Activated T-cell treated with anti-CD3 and anti-CD28 coated beads for 4 hours (primary cell): ENCODE measurements at places on chromosomes 11 and 22.

GRCh38 chr11:27179334-27179733 lies 138.7 kb downstream of the BBOX1 start:
- DNase-seq = no peak

- DNase-seq = no peak
Observed at GRCh38 chr22:35172442-35172841, 84.9 kb upstream of the HMGXB4 start.

DNA sequence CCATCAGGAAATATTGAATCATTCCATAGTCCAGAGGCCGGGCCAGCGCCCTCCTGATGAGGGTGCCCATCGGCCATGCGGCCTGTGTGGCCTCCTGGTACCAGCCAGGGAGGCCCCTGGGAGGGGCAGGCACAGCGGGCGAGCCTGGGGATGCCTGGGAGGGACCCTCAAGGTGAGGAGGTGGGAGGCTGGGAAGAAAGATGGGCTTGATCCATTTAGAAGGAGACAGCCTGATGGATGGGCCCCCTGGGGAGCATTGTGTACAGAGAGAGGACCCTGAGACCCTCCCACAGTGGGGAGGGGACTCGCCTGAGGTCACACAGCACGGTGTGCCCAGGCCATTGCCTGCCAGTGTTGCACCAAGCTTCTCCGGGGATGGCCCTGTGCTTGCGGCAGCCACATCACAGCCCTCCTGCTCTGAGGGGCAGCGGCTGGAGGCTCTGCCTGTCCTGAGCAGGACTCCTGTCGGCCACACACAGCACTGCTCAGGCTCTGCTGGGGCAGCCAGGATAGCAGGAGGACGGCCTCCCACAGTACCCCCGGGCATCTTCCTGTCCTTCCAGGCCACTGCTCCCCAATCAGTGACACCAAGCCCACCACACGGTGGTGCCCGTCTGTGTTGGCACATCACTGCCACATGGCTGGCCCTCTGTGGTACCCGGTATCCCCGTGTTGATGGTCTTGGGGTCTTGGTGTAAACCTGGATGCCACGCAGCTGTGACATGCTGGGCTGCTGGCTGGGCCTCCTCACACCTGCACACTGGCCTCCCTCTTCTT lies 290.0 kb downstream of the TBC1D22A start:
- DNase-seq = no peak

DNA sequence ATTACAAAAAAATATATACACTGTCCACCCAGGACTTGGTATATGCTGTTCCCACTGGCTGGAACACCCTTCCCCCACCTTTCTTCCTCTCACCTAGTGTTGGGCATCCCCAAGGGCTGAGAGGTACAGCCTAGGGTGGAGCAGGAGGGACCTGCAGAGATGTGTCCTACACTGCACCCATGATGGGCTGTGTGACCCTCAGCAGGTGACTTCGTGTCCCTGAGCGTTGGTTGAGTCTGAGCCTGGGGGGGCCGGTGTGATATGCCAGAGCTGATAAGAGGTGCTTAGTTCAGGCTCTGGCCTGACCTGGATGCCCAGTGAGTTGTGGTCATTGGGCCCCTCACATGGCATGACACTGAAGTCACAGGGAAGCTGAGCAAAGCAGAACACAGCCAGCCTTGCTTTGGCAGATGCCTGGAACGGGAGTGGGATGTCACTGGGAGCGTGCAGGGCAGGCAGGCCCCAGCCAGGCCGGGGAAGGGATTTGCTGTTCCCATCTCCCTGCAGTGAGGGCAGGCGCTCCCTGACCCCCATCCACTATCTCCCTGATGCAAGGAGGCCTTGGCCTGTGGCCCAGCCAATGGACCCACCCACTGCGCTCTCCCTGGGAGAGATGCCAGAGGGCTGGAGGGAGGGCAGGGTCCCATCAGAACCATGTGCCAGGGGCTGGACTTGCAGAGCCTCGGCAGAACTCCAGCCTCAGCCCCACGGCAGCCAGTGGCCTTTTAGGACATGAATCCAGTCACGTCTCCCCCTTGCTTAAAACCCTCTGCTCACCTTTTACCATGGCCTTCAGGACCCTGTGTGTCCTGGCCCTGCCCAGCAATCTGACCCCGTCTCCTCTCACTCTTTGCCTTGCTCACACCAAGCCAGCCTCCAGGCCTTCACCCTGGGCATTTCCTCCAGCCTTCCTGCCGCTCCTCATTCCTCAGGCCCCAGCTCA lies 138.9 kb downstream of the MN1 start:
- DNase-seq = no peak

DNA sequence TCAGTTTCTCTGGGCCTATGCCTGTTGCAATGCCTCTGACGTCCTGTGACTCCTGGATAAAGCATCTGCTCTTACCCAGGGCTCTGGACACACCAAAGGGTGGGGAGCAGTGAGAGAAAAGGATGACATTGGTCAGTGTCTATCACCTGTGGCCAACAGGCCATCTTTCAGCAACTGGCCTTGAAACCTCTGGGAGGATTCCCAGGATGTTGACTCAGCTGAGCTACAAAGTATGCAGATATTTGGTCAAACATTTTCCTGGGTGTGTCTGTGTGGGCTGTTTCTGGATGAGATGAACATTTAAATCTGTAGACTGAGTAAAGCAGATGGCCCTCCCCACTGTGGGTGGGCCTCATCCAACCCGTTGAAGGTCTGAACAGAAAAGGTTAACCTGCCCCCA lies 149.9 kb downstream of the SPATA19 start:
- DNase-seq = no peak

GRCh38 chr11:638631-639331 lies 1.7 kb downstream of the DRD4 start:
- DNase-seq = no peak

GRCh38 chr11:19573666-19574065 lies 139.0 kb upstream of the NAV2 start:
- DNase-seq = no peak

- DNase-seq = no peak
Observed at GRCh38 chr11:850775-851763, 8.4 kb downstream of the TSPAN4 start.

DNA sequence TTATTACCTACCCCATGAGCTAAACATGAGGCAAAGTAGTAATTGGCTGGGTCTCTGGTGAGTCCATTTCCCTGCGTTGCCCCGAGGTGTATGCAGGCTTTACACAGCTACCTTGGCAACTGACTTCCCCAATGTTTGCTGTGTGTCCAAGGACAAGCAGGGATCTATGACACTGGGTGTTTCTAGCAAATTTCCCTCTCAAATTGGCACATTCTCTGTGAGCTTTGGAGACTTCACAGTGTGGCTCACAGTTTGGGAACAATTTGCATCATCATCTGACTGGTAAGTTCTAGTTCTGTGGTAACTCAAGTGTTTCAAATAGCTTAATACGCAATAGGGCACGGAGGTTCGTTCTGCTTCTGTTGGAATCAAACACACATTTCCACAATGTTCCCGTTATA lies 12.5 kb downstream of the NNMT start:
- no peak for DNase-seq

GRCh38 chr11:78363024-78363619 lies 54.5 kb downstream of the GAB2 start:
- no peak for DNase-seq

GRCh38 chr11:61727401-61727811 lies 25.0 kb upstream of the MYRF start:
- no peak for DNase-seq

GRCh38 chr22:49826603-49827270 lies 936 bp downstream of the BRD1 start:
- no peak for DNase-seq

DNA sequence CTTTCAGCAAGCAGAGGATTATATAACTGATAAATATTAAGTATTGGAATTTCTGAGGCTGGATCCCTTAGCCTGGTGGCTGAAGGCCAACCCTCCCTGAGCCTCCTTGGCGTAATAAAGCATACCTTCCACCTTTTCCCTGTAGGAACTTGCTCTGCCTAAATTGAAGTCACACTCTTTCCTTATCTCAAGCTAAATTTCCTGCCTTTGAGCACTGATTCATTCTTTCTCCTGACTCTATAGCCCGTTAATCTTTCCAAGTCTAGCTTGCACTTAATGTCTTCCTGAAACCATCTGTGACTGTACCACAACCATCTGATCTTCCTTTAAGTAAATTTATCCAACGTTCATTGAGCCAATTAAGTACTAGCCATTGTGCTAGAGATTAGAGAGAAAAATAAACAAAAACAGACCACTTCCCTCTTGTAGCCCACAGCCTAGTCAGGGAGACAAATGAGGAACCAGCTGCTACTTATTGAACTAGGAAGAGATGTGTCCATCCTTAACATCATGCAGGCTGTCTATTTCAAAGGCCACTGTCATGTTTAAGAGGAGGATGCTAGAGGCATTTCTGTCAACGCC lies 62.9 kb downstream of the GRK3 start:
- no peak for DNase-seq

- no peak for DNase-seq
Observed at GRCh38 chr11:88909500-88909899, 156.3 kb downstream of the GRM5 start.

DNA sequence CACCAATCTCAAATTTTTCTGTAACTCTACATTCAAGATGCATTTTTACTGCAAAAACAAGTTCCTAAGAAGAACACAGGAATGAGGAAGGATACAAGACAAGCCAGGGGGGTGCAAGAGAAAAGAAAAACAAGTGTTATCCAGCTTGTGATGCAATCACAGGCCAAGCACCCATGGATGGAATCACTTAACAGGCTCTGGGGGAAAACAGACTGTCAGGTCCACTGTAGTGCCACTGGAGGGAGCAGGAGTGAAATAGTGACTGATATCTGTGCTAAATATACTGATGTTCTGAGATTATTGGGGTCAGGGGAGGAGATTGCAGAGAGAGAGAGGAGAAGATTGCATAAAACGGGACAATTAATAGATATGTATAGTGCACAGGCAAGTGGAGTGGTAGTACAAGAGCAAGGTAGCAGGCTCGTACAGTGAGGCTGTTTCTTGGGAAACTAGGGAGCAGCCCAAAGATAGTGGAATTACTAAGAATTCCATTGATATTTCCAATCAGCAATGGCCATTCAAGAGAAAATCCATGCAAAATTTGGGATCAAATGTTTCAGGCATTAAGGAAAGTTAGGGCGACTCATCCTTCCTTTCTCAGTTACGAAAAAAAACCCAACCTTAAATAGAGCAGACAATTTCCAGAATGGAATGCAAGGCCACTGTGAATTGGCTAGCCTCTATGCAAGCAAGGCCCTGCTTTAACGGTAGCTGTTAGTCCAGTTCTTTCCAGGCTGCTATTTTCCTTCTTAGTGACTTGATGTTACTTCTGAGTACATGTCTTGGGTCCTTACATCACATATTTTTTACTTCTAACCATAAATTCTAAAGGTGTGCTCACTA lies 52.2 kb upstream of the CEP126 start:
- no peak for DNase-seq

DNA sequence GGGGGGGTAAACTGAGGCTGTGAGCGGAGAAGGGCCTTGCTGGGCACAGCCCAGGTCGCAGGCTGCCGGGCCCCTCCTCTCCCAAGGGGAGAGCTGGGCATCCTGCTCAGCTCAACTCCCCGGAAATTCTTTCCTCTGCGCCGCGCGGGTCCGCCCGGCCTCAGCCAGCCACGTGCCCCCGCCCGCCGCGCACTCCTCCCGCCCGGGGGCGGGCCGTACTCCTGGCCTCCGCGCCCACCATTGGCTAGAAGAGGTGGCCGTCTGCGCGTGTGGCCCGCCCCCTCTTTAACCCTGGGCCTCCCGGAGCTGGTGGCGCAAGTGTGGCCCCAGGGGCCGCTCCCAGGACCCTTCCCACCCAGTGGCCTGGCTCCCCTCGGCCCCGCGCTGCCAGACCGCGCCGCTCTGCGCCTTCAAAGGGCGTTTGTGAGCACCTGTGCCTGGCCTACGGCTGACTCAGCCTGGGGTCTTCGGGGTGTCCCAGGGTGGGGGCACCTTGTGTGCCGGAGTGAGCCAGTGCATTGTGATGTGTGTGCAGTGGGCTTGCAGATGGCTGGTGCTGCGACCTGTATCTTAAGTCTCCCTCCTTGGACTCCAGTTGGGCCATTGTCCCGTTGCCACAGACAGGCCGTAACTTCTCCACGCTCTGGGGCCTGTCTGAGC lies 2.0 kb downstream of the MRGPRF start:
- no peak for DNase-seq

DNA sequence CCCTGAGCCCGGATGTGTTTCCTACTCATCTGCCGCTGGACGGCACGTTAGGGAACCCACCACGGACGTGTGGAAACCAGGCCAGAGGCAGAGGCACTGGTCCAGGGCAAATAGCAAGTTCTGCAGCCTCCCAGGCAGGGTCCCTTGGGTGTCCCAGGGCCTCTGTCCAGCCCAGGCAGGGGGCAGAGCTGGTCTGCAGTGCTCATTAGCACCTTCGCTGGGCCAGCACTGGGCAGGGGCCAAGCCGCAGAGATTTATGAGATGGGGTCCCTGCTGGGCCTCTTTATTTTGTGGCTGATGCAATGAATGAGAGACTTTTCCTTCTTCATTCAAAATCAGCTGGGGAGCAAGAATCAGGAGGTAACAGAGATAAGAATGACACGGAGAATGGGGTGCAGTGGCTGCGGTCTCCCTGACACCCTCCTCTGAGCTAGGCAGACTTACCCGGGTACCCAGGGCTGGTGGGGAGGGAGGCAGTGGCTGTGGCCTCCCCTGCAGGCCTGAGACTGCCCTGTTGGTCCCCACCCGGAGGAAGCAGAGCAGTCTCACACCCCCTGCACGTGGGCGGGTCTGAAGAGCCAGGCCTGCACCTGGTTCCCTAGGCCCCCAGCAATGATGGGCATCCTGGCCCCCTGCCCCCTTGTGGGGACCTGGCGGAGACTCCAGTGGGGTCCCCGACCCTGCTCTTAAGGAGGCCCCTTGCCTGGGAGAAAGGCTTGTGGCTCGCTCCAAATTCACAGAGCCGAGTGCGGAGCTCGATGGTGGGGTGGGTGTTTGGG lies 14.0 kb upstream of the PARVG start:
- DNase-seq = no peak

DNA sequence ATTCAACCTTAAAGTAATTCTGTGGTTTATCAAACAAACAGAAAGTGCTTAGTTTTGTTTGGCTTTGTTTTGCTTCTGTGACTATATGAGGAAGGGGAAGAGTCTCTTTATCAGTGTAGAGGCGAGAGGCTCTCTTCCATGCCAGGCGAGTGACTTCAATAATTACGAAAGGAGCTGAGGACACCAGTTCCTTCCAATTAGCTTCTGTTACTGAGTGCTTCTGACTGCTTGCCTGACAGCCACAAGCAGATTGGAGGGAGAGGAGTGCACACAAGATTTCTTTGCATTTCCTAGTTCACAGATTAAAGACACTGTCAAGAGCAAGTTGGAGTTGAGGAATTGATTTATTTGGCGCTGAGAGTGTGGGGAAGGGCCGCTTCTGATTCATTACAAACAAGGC lies 1484.5 kb upstream of the TENM4 start:
- no peak for DNase-seq

- no peak for DNase-seq
Observed at GRCh38 chr11:99893811-99894210, 793.3 kb upstream of the ARHGAP42 start.

- DNase-seq = no peak
Observed at GRCh38 chr11:121794671-121795141, 321.3 kb downstream of the BLID start.

DNA sequence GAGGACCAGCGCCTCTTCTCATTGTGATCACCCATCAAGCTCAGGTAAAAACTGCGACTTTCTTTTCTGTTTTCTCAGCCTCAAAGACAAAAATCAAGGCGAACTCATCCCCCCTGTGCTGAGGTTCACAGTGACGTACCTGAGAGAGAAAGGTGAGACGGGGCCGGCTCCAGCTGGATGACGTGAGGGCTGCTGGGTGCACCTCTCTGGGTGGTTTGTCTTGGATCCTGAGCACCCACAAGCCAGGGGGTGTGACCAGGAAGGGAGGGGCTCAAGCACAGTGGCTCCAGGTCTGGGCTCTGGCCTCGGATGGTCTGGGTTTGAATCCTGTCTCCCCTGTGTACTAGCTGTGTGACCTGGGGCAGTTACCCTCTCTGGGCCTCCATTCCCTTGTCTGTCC lies 92.8 kb downstream of the ARHGAP8 start:
- DNase-seq = no peak
